ENCODE measurements at places on chromosomes 11 and 22.

DNA sequence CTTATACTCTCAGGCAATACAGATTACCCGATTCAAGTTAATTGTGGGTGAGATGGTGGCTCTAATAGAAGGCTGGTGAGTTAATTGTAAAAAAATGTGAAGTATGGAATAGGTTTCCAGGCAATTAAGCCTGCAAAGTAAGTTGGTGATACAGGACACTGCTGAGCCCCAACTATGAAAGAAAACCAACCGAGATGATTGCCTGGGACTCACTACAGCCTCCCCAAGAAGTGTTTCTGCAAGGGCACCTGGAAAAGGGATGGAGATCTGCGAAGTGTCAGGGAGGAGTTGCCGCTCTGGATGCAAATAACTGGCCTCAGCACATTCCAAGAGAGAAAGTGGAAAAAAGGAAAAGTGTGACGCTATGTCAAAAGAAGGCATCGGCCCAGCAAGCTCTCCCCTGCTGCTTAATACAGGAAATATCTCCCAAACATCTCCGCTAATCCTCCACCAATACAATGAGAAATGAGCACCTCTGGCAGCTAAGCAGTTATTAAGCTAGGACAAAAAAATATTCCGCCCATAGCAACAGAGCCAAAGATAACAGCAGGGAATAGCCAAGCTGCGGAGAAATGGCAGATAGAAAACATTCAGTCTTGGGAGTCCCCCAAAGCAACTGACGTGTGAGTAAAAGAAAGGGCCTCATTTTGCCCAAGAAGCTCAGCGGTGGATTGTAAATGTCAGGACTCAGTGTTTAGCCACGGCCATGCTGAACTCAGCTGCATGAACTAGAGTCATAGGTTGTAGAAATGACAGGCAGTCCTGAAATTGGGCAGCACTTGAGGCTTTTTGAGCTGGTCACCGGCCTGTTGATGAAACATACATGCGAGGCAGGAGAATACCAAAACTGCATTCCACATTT lies 133.7 kb downstream of the SNX19 start:
- no peak for DNase-seq

GRCh38 chr11:103364687-103365086 lies 255.5 kb downstream of the DYNC2H1 start:
- no peak for DNase-seq

GRCh38 chr22:34814260-34815025 lies 251.5 kb upstream of the ISX start:
- DNase-seq: no peak

GRCh38 chr11:113906038-113906437 lies 1.4 kb downstream of the HTR3B start:
- no peak for DNase-seq

DNA sequence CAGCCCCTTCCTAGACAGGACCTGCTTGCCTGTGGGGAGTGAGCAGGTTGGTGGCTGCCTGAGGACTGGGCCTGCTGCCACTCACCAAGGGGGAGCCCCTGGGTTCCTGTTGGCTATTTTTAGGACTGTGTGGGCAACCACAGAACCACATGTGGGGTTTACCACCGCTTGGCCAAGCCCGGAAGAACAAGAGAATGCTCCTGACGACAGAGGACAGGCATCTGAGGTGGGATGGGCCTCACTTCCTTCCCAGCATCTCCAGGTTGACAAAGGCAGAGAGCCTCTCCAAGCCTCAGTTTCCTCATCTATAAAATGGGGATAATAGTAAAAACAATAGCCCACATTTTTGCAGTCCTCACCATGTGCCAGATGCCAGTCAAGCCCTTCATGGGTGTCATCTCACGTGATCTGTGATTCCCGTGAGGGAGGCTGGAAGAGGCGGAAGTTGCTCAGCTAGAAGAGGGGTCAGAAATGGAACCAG lies 43.6 kb downstream of the LRRC32 start:
- DNase-seq: peak; percentile 4

- no peak for DNase-seq
Observed at GRCh38 chr11:92211576-92212167, 12.9 kb upstream of the FAT3 start.

GRCh38 chr22:40834619-40835018 lies 15.5 kb upstream of the SLC25A17 start:
- no peak for DNase-seq

DNA sequence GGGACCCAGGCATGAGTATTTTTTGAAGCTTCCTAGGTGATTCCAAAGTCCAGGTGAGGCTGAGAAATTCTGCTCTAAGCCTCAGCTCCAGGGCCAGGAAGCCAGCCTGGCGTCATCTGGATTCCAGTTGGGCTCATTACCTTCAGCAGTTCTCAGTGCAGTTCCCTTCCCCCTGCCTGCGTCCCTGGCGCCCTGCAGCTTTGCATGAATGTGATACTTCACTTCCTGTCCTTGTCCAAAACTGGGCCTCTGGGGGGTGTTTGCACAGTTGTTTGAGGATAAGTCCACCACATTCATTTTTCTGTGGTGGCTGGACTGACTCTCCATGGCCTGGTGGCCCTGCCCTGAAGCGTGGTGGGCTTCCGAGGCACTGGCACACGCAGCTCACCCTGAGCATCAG lies 98.1 kb downstream of the TENM4 start:
- no peak for DNase-seq

DNA sequence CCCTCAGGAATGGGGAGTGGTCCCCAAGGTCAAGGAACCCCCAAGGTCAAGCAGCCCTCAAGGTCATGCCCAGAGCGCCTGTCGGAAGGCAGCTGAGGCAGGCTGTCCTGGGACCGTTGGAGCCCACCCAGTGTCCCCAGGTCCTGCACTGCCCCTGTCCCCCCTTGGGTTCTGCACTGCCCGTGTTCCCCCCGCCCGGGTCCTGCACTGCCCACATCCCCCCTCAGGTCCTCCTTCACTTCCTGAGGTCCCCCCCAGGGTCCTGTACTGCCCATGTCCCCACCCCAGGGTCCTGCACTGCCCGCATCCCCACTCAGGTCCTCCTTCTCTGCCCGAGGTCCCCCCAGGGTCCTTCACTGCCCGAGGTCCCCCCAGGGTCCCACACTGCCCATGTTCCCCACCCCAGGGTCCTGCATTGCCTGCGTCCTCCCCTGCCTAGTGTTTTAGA lies 1073.0 kb downstream of the BRD1 start:
- no peak for DNase-seq

DNA sequence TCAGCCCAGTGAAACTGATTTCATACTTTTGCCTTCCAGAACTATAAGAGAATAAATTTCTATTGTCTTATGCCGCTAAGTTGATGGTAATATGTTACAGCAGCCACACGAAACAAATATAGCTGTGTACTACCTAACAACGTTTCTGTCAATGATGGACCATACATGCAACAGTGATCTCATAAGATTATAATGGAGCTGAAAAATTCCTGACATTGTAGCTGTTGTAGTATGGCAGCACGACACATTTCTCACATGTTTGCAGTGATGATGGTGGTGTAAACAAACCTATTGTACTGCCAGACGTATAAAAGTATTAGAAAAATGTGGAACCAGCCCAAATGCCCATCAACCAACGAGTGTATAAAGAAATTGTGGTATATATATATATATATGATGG lies 5.8 kb upstream of the SLC5A1 start:
- DNase-seq: no peak

DNA sequence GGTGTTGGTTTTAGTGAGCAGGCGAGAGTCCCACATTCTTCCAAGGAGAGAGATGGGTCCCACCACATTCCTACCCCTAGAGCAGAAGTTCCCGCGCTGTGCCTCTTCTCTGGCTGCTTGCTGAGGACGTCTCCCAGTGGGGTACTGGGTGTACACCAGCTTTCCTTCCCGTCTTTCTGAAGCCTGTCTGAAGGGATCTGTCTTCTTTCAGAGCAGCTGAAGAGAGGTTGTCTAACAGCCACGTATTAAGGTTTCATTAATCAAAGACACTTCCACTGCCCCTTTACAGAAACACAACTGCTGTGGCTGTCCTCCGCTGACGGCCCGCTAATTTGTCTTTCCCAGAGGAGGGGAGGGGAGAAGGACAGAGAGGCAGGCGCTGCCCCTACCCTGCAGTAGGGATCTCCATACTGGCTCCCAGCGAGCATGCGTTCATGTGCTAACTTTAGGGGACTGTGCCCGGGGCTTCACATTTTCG lies 56.0 kb downstream of the ZBTB16 start:
- DNase-seq: no peak

GRCh38 chr11:70314730-70315129 lies 44.2 kb downstream of the PPFIA1 start:
- no peak for DNase-seq

DNA sequence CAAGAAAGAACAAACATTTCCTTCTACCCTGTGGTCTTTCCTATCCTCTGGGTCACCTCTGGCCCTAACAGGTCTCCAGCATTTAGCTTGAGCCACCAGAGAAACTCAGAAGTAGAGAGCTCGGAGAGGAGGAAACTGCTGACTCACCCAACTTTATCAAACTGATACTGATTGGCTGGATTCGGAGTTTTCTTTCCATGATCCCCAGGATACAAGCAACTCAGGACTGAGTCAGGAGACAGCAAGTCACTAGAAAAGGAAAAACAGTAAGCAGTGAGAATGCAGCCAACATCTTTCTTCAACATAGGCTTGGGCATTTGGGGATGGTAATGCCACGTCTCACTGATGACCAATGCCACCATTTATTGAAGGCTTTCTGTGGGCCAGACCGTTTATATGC lies 32.7 kb downstream of the THOC5 start:
- no peak for DNase-seq

DNA sequence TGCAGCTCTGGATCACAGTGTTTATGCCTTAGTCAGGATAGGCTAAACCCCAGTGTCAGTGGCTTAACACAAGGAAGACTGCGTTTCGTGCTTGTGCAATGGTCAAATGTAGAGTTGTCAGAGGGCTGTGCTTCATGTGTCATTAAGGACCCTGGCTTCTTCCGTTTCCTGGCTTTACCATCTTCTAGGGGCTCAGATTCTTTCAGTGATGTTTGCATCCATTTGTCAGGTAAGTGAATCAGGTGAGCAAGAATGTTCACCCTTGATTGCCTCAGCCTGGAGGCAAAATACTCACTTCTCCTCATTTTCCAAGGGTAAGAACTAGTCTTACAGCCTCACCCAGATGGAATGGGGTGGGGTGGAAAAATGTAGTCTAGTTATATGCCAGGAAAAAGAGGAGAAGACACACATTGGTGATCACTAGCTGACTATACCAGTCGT lies 20.5 kb upstream of the AMOTL1 start:
- DNase-seq: no peak

DNA sequence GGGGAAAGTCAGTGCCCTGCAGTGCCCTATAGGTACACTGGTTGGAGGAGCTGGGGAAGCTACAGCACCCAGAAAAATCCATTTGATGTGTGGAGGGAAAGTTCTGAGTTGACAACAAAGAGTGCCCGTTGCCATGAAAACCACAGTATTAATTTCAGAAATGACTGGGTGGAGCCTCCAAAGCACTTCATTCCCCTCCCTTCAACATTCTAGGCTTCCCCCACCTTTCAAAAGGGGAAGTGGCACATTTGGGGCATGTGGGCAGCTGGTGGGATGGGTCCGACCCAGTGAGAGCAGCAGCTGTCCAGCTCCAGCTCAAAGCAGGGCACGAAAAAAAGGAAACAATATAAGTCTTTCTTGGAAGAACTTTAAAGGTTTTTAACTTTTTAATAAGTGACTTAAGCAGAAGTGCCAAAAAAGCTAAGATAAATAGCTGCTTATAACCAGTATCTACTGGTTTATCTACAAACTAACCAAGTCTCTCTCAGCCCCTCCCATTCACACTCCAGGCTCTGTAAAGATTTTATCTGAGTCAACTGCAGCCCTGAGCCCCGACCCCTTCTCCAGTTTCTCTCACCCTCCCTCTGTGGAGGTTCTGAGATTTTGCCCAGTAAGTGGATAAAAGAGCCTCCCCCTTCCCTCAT lies 9.0 kb upstream of the AHNAK start:
- DNase-seq: no peak

- no peak for DNase-seq
Observed at GRCh38 chr22:45083659-45084305, 74.0 kb upstream of the PHF21B start.

DNA sequence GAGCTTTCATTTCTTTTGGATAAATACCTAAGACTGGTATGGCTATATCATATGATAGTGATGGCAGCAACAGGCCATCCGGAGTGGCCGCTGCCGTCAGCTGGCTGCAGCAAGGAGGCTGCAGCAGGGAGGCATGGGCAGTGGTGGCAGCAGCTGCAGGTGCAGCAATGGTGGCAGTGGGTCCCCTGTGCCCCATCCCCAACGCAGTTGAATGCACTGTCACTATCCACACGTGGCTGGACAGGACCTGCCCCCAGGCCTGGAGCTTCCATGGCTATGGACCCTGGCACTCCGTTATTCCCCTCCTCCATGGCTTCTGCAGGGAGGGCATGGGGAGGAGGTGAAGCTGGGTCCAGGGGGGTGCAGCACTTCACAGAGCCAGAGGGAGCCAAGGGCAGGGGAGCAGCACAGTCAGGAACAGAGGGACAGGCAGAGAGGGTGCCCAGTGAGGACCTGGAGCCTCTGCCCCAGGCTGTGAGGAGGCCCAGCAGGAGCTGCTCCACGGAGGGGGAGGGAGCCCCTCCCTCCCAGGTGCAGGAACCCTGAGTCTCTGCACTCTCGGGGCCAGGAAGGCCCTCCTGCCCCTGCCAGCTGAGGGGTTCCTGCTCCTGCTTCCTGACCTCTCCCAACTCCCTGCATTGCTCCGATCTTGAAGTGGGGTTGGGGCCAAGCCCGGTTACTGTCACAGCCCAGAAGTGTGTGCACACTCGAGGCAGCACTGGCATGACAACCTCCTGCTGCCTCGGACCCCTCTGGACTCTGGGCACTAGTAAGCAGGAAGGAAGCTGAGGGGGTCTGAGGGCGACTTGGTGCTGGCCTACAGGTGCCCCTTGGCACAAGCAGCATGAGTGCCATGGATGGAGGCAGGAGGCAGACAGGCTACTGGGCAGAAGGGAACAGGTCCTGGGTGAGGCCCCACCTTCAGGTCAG lies 466.3 kb downstream of the GUCY1A2 start:
- DNase-seq: no peak

GRCh38 chr11:73201888-73202780 lies 15.9 kb upstream of the P2RY2 start:
- no peak for DNase-seq

DNA sequence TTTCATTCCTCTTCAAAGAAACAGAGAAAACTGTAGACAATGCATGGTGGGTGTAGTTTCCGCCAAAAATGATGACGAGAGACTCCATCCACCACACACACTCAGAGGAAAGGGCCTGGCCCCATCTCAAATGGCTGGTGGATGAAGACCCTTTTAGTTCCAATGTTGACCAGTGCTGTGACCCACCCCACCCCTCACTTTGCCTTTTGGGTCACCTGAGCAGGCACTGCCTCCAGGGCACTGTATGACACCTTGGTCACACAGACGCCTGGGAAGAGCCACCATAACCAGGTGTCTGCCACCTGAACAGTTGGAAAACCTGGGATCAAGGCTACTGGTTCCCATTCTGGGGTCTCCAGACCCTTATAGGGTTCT lies 121.3 kb downstream of the MPPED1 start:
- DNase-seq: no peak

Data from stimulated activated CD8-positive, alpha-beta memory T cell treated with anti-CD3 and anti-CD28 coated beads, Interleukin-12 subunit alpha, Interleukin-12 subunit beta, amount 100 ng/mL, for 1 hour (primary cell).